ENCODE measurements at places on chromosomes 6 and 20.
A peak's percentile ranks its signal among the peaks of the same experiment; 100 is the strongest.

DNA sequence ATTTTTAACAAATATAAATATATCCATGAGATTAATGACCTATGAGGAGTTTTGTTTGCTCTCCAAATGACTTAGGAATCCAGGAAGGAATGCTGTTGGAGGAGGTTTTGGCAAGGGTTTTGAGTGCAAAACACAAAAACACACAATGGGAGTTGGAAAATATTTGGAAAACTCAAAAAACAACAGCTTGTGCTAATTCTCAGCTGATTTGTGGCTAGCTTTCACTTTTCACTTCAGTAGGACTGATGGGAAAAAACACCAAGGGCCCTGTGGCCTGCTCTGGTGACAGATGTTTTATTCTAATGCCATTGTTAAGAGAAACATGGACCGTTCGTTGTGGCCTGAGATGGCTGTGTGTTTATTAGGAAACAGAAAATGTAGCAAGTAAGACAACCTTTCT lies 113.9 kb downstream of the ALDH8A1 start:
- DNase-seq: no peak

DNA sequence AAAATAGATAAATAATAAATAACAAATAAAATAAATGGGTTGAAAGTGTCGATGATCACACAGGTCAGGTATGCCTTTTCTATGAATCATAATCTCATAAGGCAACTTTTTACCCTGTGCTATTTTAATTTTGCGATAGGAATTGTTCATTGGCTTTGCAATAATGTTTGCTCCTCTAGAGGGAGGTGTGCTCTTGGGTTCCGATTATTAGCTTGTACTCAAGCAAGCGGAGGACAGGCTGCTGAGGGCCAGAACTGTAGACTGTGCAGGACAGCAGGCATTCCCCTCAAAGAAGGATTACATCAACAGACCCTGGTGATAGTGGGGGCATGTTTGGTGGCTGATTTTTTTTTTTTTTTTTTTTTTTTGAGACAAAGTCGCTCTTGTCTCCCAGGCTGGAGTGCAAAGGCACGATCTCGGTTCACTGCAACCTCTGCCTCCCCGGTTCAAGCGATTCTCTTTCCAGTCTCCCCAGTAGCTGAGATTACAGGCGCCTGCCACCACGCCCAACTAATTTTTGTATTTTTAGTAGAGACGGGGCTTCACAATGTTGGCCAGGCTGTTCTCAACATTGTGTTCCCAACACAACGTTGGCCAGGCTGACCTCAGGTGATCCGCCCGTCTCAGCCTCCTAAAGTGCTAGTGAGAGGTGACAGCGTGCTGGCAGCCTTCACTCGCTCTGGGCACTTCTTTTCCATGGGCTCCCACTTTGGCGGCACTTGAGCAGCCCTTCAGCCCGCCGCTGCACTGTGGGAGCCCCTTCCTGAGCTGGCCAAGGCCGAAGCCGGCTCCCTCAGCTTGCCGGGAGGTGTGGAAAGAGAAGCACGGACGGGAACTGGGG lies 35.6 kb downstream of the RIOK1 start:
- DNase-seq: no peak

DNA sequence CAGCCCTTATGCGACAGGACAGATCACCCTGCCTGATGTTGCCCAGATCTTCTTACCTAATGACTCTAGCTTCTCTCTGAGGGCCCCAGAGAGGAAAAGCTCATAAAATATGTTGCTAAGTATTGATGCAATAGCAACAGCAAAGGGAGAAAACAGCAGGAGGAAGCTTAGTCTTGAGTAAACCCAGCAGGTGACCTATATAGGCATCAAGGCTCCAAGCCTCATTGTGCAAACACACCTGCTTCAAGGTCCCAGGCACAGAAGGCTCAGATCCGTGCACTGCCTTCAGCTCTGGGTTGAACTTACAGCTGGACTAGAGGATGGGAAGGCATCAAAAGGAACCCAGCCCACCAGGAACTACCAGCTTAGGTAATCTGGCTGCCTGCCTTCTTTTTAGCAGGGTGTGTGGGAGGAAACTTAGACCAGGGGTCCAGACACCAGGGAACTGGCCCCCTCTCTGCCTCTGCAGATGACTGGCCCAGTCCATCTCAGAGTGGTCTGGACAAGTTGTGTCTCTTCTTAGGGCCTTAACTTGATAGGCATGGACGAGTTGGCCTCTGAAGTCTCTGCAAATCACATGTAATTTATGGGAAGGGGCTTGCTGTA lies 34.4 kb downstream of the TGM3 start:
- peak; percentile 19 for DNase-seq

DNA sequence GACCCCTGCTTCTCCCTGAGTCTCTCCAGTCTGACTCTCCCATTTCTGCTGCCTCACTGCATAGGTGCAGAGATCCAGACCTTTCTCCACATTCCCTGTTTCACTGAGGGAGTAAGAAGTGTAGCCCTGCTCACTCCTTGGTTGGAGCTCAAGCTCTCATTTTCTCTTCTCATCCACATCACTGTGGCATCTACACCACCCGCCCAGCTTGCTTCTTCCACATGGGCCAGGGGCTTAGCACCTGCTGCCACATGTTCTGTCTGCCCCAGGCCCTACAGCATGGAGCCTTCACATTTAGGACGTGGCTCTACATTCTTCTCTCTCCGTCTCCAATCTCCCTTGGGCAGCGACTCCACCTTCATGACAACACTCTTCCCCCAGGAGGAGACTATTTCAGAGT lies 8.5 kb upstream of the GSTA5 start:
- DNase-seq: no peak

GRCh38 chr6:87281426-87281825 lies 41.0 kb upstream of the SMIM8 start:
- DNase-seq: no peak

DNA sequence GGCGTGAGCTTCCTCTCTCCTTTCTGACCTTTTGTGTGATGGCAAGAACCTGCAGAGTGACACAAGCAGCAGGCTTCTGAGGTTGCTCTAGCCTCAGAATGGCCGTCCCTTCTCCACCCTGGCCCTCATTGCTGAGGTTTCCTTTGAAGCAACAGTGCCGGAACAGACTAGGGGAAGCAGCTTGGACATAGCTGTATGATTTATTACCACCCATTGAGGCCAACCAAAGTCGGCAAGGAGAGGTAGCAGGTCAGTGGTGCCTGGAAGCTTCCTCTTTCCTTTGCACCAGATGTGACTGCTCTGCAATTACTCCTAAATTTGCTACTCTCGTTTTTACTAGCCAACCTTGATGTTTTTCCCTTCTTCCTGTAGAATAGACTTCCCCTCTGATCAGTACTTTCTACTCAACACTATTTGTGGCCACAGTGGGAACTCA lies 31.4 kb downstream of the PTPN1 start:
- DNase-seq: no peak

GRCh38 chr6:90148867-90149266 lies 147.8 kb downstream of the BACH2 start:
- no peak for DNase-seq

DNA sequence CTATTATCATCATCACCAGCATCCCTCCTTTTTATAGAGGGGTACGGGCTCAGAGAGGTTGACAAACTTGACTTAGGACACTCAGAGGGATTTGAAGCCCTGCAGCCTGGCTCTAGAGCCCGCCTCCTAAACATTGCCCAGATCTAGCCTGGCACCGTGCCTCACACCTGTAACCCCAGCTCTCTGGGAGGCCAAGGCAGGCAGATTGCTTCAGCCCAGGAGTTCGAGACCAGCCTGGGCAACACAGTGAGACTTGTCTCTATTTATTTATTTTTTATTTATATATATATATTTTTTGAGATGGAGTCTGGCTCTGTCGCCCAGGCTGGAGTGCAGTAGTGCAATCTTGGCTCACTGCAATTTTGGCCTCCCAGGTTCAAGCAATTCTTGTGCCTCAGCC lies 6.3 kb upstream of the CSE1L start:
- DNase-seq: no peak

DNA sequence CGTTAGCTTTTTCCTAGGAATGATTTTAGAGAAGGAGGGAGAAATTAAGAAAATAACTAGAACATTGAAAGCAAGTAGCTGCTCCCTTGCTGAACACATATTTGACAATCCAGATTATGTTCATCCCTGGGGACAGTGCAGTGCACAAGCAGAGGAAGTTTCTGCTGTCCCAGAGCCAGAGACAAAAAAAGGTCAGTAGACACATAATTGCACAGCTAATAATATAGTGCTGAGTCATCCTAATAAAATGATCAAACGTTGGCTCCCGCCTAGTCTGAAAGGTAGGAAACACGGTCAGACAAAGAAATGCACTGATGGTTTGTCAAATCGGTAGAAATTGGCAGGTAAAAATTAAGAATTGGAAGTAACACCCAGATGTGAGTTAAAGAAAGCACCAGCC lies 21.7 kb upstream of the SSTR4 start:
- no peak for DNase-seq

- DNase-seq: no peak
These were observed 22.4 kb upstream of the BACH2 start for GRCh38 chr6:90319044-90319443.

All from NCI-H2107 (cell line).